ENCODE measurements at places on chromosomes 4 and X.
A peak's percentile ranks its signal among the peaks of the same experiment; 100 is the strongest.

GRCh38 chrX:39688576-39689375 lies 409.0 kb downstream of the BCOR start:
- peak; percentile 6 for DNase-seq

GRCh38 chr4:48698029-48698971 lies 81.8 kb downstream of the FRYL start:
- no peak for DNase-seq

GRCh38 chrX:18179446-18179845 lies 41.2 kb downstream of the BEND2 start:
- DNase-seq, result no peak

- DNase-seq, result no peak
Measured at GRCh38 chr4:158535130-158535614, 13.5 kb downstream of the RXFP1 start.

- no peak for DNase-seq
Measured at GRCh38 chrX:114976292-114976691, 41.1 kb downstream of the IL13RA2 start.

- no peak for DNase-seq
Measured at GRCh38 chr4:98098764-98099163, 44.5 kb downstream of the STPG2 start.

DNA sequence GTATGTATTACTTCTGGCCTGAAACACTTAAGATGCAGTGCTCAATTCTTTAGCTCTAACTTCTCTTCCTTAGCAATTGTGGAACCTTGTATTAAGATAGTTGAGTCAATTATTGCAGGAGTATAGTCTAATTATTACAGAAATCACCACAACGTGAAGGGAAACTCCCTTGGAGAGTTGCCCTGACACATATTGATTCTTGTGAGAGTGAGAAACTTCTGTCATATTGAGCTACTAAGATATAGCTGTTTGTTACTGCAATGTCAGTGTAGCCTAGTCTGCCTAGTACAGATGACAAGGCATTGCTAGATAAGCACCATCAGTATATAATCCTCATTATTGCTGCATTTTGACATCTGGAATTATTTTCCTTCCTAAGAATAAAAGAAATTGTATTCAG lies 82.7 kb upstream of the TEX13C start:
- no peak for DNase-seq

- no peak for DNase-seq
Measured at GRCh38 chrX:19075754-19076153, 46.5 kb downstream of the ADGRG2 start.

GRCh38 chr4:111696505-111696904 lies 448.7 kb upstream of the FAM241A start:
- no peak for DNase-seq

DNA sequence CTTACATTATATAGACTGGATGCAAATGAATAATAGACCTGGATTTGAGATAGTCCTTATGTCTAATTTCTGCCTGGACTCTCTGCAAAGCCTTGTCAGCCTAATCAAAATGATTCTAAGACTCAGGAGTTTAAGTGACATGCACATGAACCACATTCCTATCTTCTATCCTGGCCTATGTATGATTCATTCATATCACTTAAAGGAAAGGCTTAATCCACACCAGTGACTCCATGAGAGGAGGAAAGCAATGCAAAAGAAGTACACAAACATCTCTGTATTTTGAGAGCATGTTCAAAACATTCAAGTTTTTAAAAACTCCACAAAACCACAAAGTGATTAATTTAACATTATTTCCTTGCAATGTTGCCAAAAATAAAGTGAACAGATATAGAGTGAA lies 14.6 kb downstream of the AMOT start:
- DNase-seq, result no peak

DNA sequence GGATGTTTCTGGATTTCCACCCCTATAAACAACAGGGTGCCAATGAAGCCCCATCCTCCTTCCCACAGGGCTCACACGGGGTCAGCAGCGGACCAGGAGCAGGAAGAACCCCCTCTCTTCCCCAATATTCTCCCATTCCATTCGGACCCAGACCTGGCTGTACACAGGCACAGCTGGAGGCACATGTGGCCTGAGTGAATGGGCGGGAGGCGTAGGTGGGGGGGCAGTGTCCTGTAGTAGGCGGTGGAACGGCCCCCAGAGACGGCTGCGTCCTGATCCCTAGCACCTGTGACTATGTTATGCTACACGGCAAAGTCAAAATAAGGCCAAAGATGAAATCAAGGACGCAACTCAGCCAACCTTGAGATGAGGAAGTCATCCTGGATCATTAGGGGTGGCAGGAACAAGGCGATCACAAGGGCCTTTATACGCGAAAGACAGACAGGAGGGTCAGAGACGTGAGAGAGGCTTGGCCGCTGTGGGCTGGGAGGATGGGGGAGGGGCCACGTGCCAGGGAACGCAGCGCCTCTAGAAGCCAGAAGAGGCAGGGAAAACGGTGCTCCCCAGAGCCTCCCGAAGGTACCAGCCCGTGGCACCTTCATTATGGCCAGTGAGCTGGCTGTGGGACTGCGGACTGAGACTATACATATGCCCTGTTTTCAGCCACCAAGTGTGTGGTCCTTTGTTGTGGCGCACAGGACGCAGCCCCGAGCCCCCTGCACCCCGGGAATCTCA lies 75.6 kb downstream of the WFS1 start:
- no peak for DNase-seq

- no peak for DNase-seq
Measured at GRCh38 chr4:48296365-48296764, 26.7 kb upstream of the TEC start.

DNA sequence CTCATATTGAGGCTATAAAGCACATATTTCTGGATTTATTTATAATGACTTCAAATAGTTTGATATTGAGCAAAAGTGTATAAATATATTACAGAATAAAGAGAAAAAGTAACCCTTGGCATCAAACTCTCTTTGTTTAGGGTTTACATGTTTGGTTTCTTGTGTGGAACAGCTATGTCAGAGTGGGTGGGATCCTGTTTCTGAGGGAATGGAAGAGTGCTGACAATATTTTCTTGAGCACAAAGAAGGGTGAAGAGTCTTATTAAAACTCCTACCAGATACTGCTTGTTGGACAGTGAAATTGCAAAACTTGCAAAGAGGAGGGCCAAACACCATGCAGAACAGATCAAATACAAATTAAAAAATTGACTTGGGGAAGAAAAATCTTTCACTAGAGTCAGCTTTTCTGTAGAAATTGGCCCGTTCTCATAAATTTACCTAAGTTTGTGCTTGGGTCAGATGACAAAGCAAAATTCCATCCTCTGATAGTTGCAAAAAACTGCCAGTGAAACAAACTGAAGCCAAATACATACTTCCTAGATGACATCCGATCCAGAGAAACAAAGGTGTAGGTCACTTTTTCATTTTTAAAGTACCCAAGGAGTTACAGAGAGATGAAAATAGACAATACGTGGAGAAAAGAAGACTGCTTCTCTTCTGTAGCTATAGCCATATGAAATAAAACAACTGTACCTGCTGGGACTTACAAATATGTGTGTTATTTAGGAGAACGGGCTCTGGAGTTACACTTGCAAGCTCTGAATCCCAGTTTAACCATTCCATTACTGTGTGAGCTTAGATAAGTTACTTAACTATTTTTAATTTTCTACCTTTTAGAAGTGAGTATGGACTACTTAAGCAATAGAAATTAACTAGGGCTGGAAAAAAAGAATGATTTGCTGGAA lies 133.3 kb downstream of the MAML3 start:
- no peak for DNase-seq

DNA sequence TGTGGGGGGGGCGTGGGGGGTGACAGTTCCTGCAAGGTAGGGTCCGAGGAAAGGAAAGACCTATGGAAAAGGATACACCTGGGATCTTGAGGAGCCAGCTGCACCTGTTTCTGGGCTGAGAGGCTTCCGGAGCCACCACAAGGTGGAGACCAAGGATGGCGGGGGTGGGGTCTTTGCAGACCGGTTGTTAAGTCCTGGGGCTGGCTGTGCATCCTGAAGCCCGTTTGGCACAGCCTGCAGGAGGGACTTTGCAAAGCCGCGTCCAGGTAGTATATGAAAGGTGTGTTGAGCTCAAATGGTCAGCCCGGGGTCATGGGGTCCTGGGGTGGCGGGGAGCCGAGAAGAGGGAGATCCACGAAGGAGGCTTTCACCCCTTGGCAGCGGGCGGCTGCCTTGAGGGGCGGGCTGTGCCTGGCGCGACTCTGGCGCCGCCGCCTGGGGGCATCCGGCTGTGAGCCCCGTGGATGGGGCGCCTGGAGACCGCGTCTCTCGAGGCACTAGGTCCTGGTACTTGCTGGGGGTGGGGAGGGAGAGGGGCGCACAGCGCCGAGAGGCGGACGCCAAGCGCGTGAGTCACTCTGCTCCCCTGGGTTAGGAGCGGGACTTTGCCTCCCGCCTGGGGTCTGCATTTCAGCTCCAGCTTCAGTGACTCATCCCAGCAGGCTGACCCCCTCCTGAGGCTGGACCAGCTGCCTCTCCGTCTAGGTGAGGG lies 58.2 kb upstream of the DYNLT3 start:
- DNase-seq, result peak; percentile 3
